Natural killer cell (primary cell): ENCODE measurements at places on chromosomes 5 and 9.

GRCh38 chr5:79831381-79832309, 142.0 kb downstream of the CMYA5 start:
- DNase-seq, result no peak

DNA sequence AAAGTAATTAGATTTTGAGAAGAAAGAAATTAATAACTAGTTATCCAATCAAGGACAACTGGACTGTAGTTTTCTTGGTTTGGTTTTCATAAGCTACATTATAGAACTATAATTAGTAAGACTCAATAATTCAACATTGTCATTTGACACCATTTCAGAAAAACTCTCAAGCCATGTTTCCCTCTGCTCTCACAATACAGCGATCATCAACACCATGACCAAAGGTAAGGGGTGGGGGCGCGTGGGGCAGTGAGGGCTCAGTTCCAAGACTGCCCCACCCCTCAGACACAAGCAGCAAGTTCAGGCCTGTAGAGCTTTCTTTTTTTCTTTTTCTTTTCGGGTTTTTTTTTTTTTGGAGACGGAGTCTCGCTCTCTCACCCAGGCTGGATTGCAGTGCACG, 6.4 kb downstream of the CMBL start:
- no peak for DNase-seq

DNA sequence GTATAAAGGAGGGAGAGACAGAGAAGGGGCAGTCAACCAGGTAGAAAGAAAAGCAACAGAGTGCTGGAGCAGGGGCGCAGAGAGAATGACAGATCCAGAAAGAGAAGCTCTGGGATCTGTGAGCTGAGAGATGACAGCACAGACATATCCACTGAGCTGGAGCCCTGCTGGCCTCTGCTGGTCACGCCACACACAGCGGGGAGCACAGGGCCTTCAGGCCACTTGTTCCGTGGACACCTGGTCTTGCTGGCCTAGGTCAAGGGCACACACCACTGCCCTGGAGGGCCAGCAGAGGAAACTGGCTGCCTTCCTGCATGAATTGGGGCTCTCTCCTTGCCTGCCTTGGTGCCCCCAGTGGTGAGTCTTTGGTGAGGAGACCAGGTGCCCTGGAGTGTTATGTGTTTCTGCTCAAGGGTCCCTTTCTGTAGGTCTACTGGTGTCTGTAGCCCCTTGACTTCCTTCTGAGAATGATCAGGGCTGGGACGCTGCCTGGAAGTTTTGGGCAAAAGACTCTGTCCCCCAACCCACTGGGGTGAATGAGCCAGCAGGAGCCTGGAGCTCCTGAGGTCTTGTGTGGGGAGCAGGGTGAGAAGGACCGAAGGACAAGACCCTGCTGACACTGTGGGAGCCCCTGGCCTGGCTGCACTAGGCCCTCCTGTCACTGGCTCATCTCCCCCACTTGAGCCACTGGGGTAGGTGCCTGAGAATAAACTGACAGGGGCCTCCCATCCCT, 59.2 kb upstream of the ADAMTS2 start:
- DNase-seq, result no peak

DNA sequence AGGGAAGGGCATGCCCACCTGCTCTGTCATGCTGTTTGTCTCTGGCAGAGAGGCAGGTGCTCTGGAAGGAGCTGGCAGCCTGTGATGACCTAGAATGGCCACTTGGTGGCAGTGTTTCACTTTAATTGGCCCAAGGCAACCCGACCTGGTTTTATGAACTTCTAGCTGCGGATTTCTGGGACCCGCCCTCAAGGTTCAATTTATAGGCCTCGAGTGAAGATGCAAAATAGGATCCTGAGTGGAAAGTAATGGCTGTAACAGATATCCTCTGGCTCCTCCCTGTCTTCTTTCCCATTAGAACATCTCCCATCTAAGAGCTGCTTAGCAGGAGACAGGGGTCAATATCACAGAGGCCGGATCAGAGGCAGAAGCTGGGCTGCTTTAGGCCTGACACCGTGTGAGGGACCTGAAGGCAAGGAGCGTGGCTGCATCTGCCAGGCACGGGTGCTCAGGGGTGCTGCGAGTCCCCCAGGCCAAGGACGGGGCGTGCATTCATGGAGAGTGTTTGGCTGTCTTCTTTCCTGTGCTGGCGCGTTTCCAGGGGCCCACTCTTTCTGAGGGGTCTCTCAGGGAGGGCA, 56.7 kb upstream of the SLC28A3 start:
- peak; percentile 77 for DNase-seq

DNA sequence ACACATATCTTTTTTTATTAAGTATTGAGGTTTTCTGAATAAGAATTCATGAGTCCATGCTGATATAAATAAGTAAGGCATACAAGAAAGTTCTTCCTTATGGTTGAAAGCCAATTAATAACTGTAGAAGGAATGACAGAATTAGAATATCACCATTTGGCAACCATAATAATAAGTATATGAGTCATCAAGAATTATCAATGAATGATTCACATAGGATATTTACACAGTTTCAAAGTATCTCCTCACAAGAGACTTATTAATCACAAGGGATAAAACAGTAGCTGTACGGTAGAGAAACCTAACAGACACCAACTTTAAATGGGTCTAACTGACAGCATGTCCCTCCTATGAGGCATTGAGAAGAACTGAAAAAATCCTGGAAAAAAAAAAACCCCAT, 161.6 kb downstream of the NR3C1 start:
- no peak for DNase-seq

DNA sequence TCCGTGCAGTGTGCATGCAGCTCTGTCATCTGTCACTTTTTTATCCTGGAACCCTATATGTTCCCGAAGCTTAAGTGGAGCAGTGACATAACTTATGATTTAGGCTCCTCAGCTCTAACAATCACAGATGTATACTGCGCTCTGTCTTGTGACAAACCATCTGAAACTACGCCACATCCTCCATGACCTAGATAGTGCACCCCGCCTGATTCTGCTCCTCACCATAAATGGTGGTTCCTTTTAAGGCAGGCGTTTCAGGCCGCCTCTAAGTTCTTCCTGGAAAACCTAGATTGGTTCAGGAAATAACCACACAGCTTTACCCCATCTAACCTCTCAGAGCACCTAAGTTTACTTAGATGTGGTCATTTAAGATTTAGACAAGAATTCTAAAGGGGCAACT, 372.0 kb downstream of the CDH10 start:
- DNase-seq, result no peak
